Kasumi-1 (cell line): ENCODE measurements at places on chromosomes 7 and 10.
A peak's percentile ranks its signal among the peaks of the same experiment; 100 is the strongest.

DNA sequence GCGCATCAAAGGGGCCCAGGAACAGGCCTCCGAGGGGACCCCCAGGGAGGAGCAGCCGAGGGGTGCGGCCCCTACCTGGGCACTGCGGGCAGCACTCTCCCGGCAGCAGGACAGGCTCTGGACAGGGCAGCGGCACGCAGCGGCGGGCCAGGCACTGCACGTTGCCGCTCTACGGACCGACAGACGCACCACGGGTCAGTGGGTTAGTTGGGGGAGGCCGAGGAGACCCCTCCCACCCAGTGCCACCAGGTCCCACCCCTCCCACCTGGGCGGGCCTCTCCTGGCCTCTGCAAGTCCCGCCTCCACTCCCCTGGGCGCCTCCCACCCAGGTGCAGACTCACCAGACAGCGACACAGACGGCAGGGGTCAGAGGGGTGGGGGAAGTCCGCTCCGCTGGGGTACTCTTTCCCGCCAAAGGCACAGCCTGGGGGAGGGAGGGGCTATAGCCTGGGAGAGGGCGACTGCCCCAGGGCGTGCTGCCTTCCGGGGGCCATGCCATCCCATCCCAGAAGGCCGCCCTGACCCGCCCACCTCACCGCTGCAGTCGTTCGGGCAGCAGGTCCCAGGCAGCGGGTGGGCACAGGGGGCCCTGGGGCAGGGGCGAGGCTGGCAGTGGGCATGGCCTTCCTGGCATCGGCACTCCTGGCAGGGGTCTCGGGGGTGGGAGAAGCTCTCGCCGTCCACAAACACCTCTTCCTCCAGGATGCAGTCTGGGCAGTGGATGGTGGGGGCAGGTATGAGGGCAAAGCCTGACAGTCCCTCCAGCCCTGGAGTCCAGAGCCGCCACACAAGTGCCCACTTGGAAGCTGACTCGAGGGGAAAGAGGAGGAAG, 19.2 kb downstream of the KCP start:
- no peak for DNase-seq

DNA sequence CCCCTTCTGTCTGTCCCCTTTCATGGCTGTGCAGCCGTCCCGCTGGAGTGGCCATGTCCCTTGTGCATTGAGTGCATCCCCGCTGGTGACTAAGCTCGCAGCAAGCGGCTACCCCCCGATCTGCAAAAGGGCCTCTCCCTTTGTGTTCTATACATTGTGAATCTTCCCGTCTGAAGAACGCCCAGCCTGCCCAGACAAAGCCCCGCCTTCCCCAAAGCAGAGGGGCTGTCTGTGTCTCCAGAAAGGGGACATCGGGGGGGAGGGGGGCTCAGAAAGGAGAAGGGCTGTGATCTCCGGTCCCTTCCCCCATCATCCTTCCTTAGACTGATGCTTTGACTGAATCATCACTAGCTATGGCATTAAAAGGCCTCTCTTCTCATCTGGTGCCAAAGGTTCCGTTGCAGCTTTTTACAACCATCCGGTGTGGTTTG, 11.9 kb downstream of the NPTX2 start:
- DNase-seq, result peak; percentile 13

DNA sequence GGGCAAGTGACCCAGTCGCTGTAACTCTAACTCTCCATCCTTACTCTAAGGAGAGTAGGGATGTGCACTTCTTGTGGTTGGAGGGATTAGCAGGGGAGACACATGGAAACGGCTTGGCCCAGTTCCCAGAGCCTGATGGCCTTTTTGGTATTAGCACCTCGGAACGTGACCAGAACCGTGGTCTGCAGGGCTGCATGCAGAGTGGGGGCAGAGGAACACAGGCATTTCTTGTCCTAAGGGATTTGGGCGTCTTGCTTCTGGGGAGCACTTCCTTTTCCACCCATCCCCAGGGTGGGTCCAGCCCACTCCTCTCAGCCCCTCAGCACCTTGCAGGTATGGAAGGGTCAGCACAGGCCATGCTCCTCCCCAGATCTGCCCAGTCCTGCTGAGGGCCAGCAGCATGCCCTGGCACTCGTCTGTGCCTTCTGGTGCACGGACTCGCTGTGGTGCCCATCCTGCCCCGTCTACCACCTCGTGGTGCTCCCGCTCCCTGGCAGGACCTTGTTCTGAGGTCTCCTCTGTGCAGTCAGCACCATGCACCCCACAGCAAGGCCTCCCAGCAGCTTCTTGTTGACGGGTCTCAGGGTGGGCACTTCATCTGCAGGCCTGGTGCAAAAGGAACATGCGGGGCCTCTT, 109.6 kb downstream of the ACTR3B start:
- no peak for DNase-seq

GRCh38 chr10:20254497-20254896, 438.3 kb downstream of the PLXDC2 start:
- DNase-seq, result no peak

DNA sequence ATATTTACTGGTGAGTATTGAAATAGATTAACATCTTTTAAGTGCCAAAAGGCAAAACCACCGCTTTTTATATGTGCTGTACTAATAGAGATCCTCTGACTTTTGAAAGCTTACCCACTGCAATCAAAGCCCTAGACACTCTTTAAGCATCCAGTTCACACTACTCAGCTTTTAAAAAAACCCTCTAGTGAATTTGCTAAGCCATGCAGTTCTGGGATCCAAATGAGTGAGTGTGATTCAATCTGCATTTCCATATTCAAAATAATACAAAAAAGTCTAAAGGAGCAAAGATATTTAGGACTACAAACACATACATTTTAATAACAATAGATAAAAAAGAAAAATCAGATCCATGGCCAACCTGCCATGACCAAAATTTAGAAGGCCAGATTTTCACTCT, 288.2 kb downstream of the MAGI2 start:
- no peak for DNase-seq

- no peak for DNase-seq
Observed at GRCh38 chr10:44126291-44126717, 258.6 kb downstream of the CXCL12 start.

GRCh38 chr10:131898713-131899112, 2.1 kb upstream of the PPP2R2D start:
- DNase-seq, result no peak

GRCh38 chr7:86748843-86749719, 105.4 kb downstream of the GRM3 start:
- no peak for DNase-seq

DNA sequence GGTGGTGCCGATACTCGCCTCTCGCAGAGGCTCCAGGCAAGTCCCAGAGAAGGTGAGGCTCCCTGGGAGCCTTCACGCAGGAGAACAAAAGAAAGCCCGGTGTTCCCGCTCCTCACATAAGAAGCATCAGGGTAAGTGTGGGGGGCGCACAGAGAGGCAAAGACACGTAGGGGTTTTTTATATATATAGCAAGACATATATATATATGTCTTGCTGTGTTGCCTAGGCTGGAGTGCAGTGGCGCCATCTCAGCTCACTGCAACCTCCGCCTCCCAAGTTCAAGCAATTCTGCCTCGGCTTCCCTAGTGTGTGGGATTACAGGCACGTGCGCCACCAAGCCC, 61.3 kb downstream of the PDIA4 start:
- no peak for DNase-seq
